ENCODE measurements at places on chromosomes 6 and 20.

GRCh38 chr6:80333342-80333741 lies 226.9 kb downstream of the BCKDHB start:
- no peak for DNase-seq

DNA sequence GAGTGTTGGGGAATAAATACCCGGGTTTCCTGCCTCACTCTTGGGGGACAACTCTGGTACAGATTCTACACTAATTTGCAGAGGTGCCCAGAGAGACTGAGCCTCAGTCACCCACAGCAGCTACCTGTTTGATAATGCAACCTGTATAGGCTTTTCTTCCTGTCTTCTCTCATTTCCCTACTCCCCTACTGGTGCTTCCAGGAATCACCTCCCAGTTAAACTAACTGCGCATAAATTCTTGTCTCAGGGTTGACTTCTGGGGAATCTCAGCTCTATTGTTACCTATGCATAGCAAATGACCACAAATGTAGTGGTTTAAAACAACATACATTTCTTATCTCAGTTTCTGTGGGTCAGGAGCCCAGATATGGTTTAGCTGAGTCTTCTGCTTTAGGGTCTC lies 11.3 kb downstream of the OCSTAMP start:
- DNase-seq: no peak

DNA sequence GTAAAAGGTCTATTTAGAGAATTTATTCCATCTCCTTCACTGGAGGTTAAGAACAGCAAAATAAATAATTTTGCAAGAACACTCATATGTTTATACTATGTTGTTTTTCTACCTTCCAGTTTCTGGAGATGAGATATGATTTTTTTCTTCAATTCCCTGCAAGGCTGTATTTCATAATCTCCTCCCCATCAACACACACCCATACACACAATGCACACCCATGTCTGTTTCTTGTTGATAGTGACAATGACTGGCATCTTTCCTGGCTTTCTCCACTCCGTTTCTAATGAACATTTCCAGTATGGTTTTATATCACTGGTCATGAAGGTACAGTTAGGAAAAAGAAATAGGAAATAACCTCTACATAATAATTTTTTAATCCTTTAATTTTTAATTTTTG lies 202.1 kb downstream of the ARHGAP18 start:
- DNase-seq: no peak

DNA sequence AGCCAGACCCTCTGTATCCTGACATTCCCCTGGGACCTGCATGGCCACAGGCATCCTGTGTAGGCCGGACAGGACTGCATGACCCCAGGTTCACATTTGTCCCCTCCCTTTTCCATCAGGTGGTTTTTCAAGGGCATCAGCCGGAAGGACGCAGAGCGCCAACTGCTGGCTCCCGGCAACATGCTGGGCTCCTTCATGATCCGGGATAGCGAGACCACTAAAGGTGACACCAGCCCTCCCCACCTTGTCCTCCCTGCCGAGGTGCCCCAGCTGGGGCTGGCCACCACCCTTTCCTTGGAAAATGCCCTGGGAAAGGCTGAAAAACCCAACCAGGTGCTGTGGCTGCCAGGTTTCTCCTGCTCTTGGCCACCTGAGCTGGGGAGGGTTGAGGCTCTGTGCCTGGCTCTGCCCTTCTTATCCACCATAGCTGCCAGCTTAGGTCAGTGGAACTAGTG lies 27.6 kb downstream of the HCK start:
- DNase-seq: no peak

DNA sequence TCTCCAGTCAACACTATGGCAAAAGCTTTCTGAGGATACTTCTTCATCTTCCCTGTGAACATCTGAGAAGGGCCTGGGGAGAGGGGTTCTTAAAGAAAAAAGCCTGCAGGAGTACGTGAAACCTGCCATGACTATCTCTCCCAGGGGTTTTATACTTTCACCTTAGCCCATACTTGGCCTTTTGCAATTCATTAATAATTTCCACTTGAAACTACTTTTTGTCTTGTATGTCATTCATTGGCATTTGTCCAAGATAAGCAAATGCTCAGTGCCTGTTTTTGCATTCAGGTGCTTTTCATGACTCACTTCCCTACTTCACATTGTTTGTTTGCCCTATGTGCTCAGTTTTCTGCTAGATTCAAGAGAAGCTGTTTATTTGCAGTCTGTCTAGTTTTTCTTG lies 580.3 kb upstream of the GJE1 start:
- peak; percentile 92 for DNase-seq

- DNase-seq: no peak
Measured at GRCh38 chr6:110646951-110647910, 168.0 kb downstream of the CDK19 start.

DNA sequence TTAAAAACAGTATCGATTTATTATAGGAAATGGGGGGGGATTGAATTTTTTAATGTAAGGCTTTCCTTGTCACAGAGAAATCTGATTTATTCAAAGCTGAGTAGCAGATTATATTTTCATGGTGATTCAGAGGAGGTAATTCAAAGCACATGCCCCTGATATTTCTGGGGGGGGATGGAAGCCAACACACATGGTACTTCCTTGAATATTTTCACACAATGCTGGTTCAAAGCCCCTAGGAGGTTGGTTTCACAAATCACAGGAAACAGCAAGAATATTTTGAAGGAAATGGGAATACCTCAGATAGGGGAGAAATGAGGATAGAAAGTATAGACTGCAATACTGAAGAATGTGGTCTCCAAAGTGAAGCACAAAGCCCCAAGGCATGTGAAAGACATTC lies 98.8 kb downstream of the RTN4IP1 start:
- peak; percentile 41 for DNase-seq

- no peak for DNase-seq
Measured at GRCh38 chr20:3577366-3577765, 85.8 kb downstream of the GFRA4 start.

All from fibroblast of pulmonary artery (primary cell).